ENCODE measurements at places on chromosomes 6 and 20.

GRCh38 chr6:122869437-122870024 is 80.5 kb downstream of the SMPDL3A start:
- DNase-seq, result no peak

DNA sequence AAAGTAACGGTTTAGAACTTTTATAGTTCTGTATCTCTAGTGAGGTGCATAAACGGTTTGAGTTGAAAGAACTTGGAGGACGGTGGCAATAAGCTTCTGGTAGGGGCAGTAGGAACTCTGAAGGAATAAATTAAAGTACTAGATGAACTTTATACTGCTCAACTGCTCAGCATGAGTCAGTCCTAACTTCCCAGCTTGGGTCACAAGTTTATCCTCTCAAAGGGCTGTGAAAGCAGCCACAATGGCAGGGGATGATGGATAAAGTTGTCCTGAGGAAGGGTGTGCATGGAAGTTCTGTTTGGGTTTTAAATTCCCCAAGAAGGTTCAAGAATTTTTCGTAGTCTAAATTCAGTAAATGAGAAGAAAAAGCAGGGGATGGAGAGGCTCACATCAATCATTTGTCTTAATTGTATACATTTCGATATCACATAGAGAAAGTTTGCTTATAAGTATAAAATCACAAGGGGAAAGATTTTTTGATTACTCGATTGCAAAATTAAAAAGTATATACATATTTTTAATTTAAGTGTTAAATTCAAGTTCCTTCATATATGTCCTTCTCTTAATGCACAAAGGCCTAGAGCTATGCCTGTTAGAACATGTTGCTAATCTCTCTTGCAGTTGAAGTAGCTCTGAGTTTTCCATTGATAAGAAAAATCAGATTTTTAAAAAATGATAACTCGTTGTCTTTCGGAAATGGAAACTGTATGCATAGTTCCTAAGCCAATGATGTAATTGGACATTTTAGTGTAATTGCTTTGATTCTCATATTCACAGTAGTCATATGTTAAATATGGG is 55.3 kb upstream of the JAG1 start:
- no peak for DNase-seq

GRCh38 chr6:32529697-32530430 is at the start of gene HLA-DRB5:
TSS of gene HLA-DRB5 (minus strand) at chr6:32530287. CDS start at chr6:32530224, 63 bp downstream.
- peak; percentile 9 for DNase-seq

DNA sequence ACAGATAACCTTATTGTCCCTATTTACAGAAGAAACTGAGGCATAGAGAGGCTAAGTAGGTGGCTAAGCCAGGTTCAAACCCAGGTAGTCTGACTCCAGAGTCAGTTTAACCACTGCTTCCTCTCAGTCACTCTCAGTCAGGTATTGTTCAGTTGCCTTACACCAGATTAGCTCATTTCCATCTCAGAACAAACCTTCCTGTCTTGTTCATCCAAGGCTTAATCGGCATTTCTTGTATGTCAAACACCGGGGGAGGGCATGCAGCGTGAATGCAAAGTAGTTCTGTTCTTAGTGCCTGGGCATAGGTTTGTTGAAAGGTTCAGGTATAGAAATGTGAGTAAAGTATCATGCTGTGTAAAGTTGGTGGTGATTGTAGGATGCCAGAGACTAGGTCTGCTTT is 51.7 kb downstream of the CTNNBL1 start:
- DNase-seq, result peak; percentile 29

DNA sequence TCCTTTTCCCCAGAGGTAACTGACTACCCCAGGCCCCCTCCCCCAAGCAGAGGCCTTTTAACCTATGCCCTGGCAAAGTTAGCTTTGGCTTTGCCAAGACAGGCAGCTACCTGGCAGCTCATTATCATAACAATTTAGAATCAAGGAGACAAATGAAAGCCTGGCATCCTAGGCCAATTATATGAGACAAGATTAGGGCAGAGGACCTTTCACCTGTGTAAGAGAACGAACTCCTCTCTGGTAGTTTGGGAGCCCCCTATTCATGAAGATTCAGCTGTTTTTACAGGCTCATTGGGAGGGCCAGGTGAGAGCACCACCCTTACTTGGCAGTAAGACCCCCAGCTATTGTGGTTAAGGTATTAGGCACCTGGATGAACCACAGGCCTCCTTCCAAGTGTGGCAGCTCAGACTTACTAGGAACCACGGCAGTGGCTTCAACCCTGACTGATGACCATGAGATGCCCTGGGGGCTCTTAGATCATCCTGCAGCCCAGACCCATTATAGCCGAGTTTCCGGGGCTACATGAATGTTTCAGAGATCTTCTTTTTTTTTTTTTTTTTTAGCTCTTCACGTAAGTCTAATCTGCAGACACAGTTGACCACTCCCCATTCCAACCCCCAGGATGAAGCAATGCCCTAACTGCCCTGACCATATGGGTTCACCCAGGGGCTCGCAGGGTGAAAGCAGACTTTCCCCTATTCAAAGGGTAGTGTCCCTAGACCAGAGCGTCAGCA is 56.2 kb downstream of the RAB44 start:
- DNase-seq, result no peak

GRCh38 chr6:42970871-42971612 is 7.9 kb downstream of the PEX6 start:
- no peak for DNase-seq

DNA sequence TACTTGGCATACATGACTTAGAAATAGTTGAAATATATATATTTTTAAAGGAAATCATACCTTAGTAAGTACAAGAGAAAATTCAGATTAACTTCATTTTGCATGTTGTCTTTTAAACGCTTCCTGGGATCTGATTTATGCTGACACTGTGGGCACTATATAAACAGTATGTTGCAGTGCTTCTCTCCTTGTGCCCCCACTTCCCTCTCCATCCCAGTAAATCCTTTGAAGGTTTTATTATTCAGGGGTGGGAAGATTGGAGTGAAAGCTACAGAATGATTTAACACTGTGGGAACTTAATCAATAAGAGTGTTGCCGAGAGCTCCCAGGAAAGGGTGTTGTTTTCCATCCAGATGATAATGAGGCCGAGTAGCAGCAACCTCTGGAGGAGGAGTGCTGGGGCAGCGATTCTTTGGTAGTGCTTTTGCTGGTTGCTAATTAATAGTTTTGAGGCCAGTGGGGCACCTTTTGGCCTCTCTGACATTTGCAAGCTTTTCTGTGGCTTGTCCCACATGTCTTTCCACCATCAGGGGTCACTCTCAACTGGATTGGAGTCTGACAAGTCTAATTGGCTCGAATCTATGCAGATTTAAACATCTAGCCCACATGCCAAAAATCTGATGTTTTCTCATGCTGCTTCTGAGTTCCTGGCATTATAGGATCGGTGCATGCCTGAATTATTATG is 183.0 kb upstream of the MMS22L start:
- DNase-seq, result no peak

DNA sequence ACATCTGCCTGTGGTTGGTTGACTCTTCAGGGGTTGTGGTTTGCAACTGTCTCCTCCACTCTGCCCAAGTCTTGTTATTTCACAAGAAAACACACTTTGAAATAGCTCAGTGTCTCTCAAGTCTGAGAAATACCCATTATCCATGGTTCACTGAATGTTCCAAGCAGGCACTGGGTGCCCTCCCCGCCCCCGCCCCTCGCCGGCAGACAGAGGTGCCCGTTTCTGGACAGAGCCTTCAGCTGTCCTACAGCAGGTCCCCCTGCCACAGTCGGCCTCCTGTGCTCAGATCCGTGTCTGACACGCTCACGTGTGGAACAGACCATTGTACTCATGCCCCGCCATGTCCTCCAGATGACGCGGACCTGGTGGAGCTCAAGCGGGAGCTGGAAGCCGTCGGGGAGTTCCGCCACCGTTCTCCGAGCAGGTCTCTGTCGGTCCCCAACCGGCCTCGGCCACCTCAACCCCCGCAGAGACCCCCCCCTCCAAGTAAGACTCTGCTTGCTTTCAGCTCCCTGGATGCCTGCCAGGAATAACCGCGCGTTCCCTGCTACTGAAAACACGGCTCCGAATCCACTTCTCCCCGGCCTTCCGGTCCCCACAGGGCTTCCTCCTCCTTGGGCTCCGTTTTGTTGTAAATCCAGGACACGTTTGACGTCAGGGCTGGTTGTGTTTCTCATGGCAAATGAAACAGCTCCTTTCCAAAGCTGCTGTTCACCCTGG is 81.4 kb downstream of the SERAC1 start:
- DNase-seq, result no peak

GRCh38 chr20:51306521-51307358 is 235.8 kb downstream of the NFATC2 start:
- DNase-seq, result peak; percentile 74

DNA sequence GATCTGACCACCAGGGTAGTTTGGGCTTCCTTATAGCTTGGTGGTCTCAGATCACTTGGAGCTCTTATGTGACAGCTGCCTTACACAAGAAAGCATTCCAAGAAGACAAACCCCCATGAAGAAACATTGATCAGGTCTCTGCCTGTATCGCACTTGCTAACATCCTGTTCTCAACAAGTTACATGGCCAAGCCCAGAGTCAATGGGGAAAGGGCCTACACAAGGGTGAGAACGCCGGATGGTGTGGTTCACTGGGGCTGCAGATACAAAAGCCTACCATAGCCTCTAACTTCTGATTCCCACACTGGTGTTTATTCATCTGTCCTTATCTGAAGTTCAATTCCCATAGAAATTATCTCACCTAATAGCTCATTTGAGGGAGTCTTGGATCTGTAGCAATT is 235.5 kb downstream of the SYNDIG1 start:
- no peak for DNase-seq

GRCh38 chr20:21063276-21063675 is 42.9 kb downstream of the LINC00237 start:
- no peak for DNase-seq

- DNase-seq, result no peak
Observed at GRCh38 chr20:61931476-61932198, 134.0 kb downstream of the TAF4 start.
